ENCODE measurements at places on chromosomes 11 and 22.

- no peaks in the 10 kb centered on the region for H3K36me3 ChIP-seq
- H3K27me3 ChIP-seq: peaks cover 27% of the 10 kb centered on the region
- no peak for DNase-seq
- H3K27ac ChIP-seq: no peak overlapping the region
- H3K4me1 ChIP-seq: no peaks in the 10 kb centered on the region
These were observed 9.7 kb upstream of the RNF141 start for GRCh38 chr11:10550503-10551289.

GRCh38 chr11:36130401-36130800 is 158.8 kb downstream of the COMMD9 start:
- H3K27me3 ChIP-seq: peaks cover 47% of the 10 kb centered on the region
- H3K27ac ChIP-seq: no peak overlapping the region
- no peaks in the 10 kb centered on the region for H3K4me1 ChIP-seq
- H3K4me3 ChIP-seq: no peak overlapping the region

- H3K27me3 ChIP-seq: peaks cover 42% of the 10 kb centered on the region
- H3K27ac ChIP-seq: no peak overlapping the region
- H3K4me3 ChIP-seq: no peak overlapping the region
- H3K4me1 ChIP-seq: no peaks in the 10 kb centered on the region
- no peak for DNase-seq
- no peaks in the 10 kb centered on the region for H3K36me3 ChIP-seq
These were observed 26.5 kb upstream of the SLC22A9 start for GRCh38 chr11:63343130-63343529.

- H3K36me3 ChIP-seq: no peaks in the 10 kb centered on the region
- H3K4me3 ChIP-seq: no peak overlapping the region
- no peaks in the 10 kb centered on the region for H3K4me1 ChIP-seq
- H3K27me3 ChIP-seq: peaks cover 13% of the 10 kb centered on the region
- DNase-seq: no peak
- H3K27ac ChIP-seq: no peak overlapping the region
These were observed 119.0 kb upstream of the TP53AIP1 start for GRCh38 chr11:129061492-129062230.

Measured in effector memory CD8-positive, alpha-beta T cell (primary cell).